ENCODE measurements at places on chromosomes 16 and 17. TPM values are rescaled to one million over a fixed set of nuclear protein-coding genes. Genes with fewer than 3 reads are reported as not detected.

The ZMYND15 gene
- total RNA-seq: not detected

The TBC1D3G gene
- total RNA-seq: not detected

The PRSS53 gene
- 4.3 TPM for total RNA-seq

The HIGD1B gene
- not detected for total RNA-seq

The ZNF785 gene
- total RNA-seq: 17.1 TPM

The STH gene
- total RNA-seq: not detected
